Germinal center (tissue), 1 donor: ENCODE measurements at places on chromosomes 3 and 15.

GRCh38 chr3:15470849-15471248 is 43.5 kb downstream of the EAF1 start:
- DNase-seq = no peak

DNA sequence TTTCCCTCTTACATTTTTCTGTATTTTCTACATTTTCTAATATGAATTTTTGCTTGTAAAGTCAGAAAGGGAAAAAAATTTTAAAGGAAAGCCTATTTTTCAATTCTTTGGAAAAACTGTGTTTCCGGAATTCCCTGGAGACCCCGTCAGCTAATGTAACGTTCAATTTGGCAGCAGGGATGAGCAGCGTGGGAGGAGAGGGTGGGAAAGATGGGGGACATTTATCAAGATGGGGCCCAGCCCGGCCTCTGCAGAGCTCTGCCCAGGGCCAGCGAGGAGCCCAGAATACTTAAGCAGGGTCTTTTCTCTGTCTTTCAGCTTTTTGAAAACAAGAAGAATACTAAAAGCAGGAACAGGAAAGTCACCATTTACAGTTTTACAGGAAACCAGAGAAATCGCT is 129.0 kb downstream of the LRRK1 start:
- DNase-seq = no peak

GRCh38 chr3:69115731-69116130 is 6.7 kb downstream of the LMOD3 start:
- DNase-seq = no peak

DNA sequence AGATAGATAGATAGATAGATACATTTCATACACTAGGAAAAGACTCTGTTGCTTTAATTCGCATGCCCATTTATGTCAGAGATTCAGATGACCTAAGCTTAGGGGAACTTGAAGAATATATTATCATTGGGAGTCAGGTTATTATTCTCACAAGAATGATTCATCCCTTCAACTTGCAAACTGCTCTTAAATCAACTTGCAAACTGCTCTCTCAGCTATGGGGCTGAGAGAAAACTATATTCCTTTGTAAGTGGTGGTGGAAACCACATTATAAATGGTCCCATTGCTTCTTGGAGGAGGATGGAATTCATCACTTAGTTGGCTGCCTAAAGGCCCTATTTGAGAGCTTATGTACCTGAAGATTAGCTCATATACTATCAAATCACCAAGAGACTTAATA is 160.9 kb upstream of the STAC start:
- no peak for DNase-seq
